ENCODE measurements at places on chromosomes 3 and 15.

GRCh38 chr3:73419942-73420341, 204.8 kb downstream of the PDZRN3 start:
- H3K4me1 ChIP-seq = peaks cover 8% of the 10 kb centered on the region
- H3K36me3 ChIP-seq = no peaks in the 10 kb centered on the region
- no peaks in the 10 kb centered on the region for H3K27me3 ChIP-seq
- H3K27ac ChIP-seq = no peak overlapping the region
- DNase-seq = no peak

DNA sequence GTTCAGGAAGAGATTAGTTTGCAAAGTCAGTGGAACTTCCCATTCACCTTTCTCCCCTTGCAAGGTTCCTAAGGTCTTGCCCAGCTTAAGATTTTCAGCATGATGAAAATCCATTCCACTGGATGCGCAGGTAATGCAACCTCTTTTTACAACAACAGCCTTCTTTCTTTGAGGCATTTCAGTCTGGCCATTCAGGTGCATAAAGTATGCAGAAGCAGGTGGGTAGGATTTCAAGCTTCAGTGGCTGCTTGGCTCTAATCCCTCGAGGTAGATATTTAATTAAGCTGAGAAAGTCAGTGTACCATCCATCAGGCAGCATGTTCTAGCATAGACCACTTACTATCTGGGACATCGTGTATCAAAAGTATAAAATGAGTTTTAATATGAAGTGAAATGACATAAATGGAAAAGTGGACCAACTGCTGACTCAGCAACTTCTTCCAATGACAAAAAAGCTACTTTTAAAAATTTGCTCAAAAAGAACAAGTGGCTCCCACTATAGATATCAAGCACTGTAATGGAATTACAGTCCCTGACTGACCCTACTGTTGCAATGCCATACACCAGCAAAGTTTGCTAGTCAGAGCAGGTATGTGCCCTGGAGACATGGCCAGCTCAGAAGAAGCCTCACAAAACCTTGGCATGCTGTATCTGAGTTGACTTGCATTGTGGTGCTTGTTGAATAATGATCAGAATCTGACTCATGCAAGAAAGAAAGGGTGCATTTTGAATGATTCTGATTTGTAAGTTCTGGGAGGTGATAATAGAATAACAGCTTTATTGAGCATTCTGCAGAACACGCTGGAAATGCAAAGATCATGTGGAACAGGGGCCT, 459.9 kb upstream of the MCTP2 start:
- no peak overlapping the region for H3K27ac ChIP-seq
- peaks cover 7% of the 10 kb centered on the region for H3K4me1 ChIP-seq
- DNase-seq = no peak
- H3K36me3 ChIP-seq = no peaks in the 10 kb centered on the region
- no peaks in the 10 kb centered on the region for H3K27me3 ChIP-seq

- H3K27me3 ChIP-seq = no peaks in the 10 kb centered on the region
- no peak for DNase-seq
- peaks cover 76% of the 10 kb centered on the region for H3K4me1 ChIP-seq
- H3K4me3 ChIP-seq = no peak overlapping the region
These were observed 179.3 kb downstream of the FNDC3B start for GRCh38 chr3:172218350-172219323.

DNA sequence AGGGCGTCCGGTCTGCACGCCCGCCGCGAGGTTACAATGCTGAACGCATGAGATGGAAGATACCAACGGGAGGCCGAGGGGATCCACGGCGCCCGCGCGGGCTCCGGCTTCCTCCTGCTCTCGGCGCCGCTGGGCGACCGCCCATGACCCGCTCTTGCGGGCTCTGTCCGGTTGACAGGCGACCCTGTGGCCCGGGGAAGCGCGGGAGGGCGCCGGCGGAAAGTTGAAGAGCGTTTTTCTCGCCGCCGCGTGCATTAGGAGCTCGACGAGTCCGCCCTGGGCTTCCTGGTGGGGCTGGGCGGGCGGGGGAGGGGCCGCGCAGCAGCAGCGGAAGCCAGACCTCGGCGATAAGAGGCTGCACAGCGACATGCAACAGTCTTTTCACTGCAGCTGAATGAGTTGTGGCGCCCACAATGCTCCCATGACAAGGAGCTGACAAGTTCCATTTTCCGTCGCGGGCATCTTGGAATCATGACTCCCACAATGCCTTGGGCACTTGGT, at the start of gene MBNL1:
Gene MBNL1 (plus strand): TSS at position 375 of the 501 bp plus-strand sequence. CDS start 31,265 bp downstream, outside the sequence.
- peaks cover 31% of the 10 kb centered on the region for H3K4me1 ChIP-seq
- DNase-seq = peak; percentile 75
- peak within 1 kb of the TSS; percentile 92 for H3K4me3 ChIP-seq
- peaks cover 17% of the 10 kb centered on the region for H3K27me3 ChIP-seq
- H3K27ac ChIP-seq = peak within 1 kb of the TSS; percentile 27

- H3K4me1 ChIP-seq = no peaks in the 10 kb centered on the region
- DNase-seq = no peak
- no peak overlapping the region for H3K4me3 ChIP-seq
- H3K27me3 ChIP-seq = no peaks in the 10 kb centered on the region
These were observed 51.0 kb upstream of the TRA2B start for GRCh38 chr3:185988816-185989175.

DNA sequence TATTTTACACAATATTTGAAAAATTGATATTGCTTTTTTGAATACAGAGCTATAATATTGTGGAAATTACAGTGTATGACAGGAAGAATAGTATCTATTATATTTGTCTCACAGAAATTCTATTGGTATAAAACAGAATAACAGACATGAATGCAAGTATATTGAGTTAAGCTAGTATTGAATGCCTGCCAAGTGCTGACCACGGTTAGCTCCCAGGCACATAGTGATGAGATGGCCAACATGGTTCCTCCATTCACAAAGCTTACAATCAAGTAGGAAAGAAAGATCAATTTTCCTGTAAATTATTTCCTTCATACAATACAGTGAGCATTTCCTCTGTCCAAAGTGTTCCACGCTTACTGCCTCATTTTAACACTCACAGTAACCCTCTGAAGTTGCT, 67.6 kb downstream of the TP63 start:
- DNase-seq = no peak
- no peak overlapping the region for H3K27ac ChIP-seq
- H3K27me3 ChIP-seq = no peaks in the 10 kb centered on the region
- H3K4me1 ChIP-seq = no peaks in the 10 kb centered on the region
- H3K36me3 ChIP-seq = no peaks in the 10 kb centered on the region

- DNase-seq = no peak
- no peak overlapping the region for H3K27ac ChIP-seq
- no peaks in the 10 kb centered on the region for H3K27me3 ChIP-seq
- H3K4me3 ChIP-seq = no peak overlapping the region
- H3K36me3 ChIP-seq = no peaks in the 10 kb centered on the region
- H3K4me1 ChIP-seq = 0 out of 2 replicates have a peak, but pooled peaks cover 4% of the 10 kb centered on the region
These were observed 90.1 kb upstream of the BHLHE40 start for GRCh38 chr3:4888913-4889846.
